ENCODE measurements at places on chromosomes 12 and 14.

- peak; percentile 45 for DNase-seq
These were observed 35.8 kb downstream of the DDX51 start for GRCh38 chr12:132108211-132108832.

DNA sequence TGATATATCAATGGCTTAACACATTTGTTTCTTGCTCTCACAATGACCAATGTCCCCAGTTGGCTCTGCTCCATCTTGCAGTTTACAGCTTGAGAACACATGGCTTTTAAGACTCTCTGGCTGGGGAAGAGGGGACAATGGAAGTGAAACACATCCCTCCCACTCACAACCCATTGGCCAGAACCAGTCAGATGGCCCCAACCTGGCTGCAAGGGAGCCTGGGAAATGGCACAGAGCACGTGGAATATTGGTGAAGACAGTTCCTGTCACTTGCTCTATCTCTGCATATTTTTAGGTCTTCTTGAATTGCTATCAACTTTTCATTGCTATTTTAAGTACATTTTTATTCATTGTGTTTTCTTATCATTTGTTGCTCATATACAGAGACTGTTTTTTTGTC lies 345.4 kb downstream of the MED13L start:
- DNase-seq: no peak

DNA sequence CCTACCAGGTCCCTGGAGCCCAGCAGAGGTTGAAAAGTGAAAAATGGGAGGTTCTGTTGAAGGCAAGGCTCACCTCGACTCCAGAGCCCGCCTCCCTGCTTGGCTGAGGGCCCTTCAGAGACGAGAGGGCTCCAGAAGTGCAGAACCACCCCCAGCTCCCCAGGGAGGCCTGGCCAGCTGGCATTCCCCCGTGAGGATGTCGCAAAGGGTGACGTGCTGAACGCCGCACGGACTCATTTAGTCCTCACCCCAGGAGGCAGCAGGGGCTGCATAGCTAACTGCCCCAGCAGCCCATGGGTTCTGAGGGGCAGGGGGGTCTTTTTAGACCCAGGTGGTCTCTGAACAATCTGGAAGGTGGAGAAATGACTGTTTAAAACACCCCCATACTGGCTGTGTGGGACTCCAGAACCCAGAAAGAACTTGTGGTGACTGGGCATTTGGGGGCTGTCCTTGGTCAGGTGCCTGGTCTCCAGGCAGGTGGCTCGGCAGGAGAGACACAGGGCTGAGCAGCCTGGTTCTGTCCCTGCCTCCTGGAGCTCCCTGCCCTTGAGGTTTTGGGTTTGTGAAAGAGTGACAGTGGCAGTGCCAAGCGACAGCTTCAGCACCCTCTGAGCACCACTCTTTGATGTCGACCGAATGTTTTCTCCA lies 32.0 kb downstream of the ANAPC7 start:
- DNase-seq: no peak

- DNase-seq: peak; percentile 76
These were observed 644 bp upstream of the PPP4R4 start for GRCh38 chr14:94173471-94173884.

DNA sequence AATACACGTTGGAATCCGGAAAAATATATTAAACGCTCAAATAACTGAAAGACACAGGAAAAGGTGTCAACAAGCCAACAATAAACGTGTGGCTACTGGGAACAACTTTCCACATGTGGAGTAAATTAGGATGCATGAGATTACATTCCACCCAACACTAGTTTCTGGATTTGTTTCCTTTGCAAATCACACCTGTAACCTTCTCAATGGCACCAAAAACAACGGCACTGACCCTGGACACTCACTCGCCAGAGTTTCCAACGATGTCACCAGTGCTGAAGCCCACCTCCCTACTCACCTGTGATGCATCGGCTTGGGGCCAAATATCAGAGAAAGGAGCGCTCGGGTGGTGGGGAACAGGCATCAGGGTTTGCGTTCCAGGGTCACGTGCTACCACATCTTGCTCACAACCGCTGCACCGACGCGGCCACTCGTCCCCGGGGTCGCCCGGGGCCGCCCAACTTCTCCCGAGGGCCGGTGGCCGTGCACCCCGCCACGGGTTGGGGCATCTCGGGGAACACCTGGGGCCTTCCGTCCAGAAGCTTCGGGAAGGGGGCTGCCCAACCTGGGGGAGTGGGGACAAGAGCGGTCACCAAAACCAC lies 629 bp downstream of the PRDM4 start:
- DNase-seq: peak; percentile 61

DNA sequence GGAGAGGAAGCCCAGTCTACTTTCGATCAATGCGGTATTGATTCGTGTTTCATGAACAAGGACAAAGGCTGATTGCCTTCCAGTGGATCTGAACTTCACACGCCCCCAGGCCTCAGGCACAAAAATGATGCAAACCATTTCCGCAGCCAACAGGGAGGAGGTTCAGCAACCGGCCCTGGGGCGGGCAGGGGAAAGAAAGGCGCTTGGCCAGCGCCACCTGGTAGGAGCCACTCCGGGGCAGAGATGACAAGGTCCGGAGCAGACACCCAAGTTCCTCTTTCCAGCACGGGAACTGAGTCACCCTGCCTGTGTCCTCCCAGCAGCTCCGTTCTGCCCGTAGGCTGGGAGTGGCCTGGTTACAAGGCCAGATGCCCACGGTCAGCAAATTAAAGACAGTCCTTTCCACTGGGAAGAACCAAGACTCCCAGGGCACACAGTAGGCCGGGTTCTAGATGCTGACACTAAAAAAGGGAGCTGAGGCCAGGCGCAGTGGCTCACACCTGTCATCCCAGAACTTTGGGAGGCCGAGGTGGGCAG lies 136.3 kb downstream of the SCARB1 start:
- peak; percentile 72 for DNase-seq

DNA sequence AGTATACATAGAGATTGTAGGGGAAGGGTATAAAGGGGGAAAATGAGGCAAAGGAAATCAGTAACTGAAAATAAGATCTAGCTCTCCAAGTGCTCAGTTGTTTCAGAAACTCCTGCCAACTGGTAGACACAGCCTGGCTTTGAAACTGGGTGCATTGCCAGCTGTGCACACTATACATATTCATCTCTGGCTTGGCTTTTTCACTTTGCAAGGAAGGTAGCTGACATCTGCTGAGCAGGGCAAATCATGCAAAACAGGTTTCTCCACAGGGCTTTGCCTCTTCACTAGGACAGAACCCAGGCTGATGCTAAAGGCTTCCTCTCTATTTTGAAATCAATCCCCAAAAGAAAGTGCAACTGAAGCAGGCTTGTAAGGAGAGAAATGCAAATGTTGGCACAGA lies 101.5 kb downstream of the HELB start:
- no peak for DNase-seq

GRCh38 chr12:130166306-130166705 lies 4.0 kb downstream of the FZD10 start:
- DNase-seq: no peak
